ENCODE measurements at places on chromosomes 3 and 15.

GRCh38 chr15:38182900-38183299 lies 69.7 kb upstream of the SPRED1 start:
- no peak for DNase-seq

DNA sequence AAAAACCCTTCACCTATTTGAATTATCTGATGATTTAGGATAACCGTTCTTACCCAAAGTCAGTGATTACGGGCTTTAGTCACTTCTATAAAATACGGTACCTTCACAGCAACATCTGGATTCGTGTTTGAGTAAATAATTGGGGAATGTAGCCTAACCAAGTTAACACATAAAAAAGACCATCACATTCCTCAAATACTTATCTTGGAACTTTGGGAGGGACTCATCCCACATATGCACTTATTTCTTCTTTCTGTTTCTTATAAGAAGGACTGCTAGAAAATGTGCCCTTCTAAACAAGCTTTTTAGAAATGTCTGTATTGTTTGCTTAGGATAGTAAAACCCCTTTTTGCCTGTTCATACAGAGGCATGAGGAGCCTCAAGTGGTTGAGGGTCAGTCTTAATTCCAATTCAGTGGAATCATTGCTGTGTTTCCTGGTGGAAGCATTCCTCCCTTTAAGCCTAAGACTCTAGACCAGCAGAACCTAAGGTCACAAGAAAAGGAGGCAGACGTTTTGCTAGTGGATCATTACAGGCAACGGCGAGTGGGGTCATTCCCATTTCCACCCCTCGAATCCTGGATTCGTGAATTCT lies 67.5 kb downstream of the TMEM44 start:
- DNase-seq: no peak

DNA sequence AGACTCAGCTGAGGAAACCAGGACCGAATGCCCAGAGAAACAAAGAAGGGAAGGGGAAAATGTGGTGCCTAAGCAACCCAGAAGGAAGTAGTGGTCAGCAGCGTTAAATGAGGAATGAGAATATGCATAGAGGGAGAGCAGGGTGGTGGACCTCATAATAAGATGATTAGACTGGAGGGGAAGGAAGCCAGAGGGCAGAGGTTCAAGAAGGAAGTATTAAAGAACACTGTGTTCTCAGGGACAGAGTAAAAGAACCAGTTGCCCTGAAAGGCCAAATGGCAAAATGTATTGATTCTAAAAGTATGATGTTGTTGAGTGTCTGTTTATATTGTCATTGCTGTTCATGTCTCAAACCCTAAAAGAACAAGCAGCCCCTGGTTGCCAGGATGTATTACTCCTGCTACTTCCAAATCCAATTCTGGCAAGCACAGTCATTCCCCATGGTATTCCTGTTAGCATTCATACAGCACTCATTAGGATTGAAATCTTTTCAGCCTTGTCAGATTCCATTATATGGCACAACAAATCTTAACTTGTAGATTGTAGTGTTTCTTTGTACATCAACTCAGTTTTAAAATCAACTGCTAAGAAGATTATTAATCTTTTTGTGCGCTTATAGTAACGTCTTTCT lies 23.4 kb downstream of the P2RY1 start:
- DNase-seq: no peak

GRCh38 chr3:186417791-186418190 lies 55.8 kb upstream of the DGKG start:
- no peak for DNase-seq

DNA sequence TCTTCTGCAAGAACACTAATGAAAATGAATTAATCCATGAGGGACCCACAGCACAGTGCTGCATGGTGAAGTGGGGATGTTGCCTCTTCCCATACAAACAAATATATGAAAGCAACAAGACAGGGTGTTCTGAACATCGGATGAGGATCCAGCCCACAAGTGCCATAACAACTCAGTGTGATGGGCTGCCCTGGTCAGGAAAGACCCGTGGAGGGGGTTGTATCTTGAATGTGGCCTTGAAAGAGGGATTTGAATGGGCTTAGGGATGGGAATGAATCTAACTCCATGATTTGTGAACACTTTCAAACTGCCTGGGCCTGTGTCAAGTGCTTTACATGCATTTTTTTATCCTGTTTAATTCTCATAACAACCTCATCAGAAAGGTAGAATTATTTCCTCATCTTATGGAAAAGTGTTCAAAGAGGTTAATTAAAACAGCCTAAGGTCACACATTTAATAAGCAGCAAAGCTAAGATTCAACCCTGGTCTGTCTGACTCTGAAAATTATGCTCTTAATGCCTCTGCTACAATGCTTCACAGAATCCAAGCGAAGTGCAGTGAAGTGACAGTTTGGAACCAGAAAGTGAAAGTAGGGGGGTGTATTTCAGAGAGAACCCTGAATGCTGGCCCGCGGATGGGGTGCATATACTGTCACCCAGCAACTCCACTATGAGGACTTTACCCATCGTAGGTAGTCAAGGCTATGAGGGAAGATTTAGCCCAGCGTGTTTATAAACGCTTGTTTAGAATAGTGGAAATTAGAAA lies 65.6 kb upstream of the HEG1 start:
- no peak for DNase-seq

DNA sequence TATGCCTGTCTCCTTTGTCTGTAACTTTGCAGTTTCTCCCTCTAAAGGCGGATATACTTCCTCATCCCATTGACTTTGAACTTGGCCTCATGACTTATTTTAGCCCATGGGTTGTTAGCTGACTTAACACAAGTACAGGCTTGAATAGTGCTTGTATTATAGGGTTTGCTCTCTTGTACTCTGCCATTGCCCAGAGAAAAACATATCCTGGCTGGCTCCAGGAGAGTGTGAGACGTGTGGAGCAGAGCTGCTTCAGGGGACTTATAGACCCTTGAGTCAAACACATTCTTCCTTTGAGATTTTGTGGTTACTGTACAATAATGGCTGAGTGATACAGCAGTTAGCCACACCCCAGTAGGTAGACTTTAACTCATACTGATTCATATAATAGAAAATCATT lies 124.0 kb downstream of the RAP2B start:
- DNase-seq: no peak

GRCh38 chr3:128648940-128649663 lies 1.5 kb downstream of the RPN1 start:
- no peak for DNase-seq

DNA sequence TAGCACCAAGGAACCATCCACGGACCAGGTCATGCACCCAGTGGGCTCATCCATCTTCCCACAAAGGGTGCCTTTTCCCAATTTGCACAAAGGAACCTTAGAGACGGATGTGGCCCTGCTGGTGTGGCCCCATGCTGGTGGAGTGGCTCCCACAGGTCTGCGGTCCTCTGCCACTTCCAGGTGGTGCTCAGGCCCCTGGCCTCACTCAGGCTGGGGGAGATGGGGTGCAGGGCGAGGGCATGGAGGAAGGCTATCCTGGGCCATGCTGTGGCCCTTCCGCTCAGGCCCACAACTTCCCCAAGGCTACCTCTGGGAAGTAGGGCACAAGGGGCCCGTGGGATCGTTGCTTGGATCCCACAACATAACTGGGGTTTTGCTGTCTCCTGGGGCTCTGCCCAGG lies 5.2 kb upstream of the SYNM start:
- no peak for DNase-seq

DNA sequence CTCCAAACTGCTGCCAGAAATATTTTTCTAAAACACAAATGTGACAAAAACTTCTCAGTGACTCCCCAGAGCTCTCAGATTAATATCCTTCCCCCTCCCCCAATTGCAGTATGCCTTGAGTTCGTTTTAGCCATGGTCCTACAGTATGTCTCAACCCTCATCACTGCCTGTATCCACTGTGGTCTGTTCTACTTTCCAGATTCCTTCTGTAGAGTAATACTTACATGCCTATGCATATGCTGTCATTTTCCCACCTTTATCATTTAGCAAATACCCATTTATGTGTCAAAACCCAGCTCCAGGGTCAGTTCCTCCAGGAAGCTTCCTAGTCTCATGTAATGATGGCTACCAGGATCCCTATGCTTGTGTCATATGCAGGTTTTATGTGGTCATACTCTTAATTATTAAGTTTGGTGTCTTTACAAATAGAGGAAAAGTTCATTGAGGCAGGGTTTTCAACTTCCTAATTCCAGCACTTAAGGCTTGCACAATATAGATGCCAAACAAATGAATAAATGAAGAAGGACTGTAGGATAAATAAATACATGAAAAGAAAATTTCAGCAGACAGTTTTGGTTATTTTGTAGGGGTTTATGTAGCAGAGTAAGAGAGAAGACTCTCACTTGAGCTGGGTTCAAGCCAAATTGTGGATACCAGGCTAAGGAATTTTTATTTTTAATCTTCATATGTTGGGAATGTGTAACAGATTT lies 170.8 kb downstream of the ALCAM start:
- DNase-seq: no peak

DNA sequence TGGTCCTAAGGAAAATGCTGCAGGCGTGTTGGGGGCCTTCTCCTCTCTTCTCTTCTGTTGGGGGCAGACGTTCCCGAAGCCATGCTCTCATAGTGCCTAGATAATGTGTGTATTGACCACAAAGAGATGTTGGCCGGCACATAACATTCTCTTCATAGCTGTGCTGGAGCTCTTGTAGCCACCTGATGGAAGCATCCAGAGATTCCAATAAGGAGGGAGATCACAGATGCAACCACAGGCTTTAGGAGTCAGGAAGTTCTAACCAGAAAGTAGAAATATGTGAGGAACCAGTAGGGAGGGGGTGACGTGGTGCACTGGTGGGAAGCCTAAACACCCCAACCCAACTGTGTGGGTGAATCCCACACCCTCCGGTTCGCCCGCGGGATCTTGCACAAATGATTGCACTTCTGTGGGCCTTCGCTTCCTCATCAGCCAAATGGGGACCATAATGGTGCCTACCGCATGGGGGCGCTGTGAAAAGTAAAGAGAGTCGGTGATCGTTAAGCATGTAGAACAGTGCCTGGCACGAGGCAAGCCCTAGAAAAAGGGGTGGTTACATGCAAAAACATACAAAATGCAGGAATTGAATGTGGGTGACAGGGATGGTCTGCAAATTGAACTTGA lies 87.8 kb downstream of the TOP2B start:
- no peak for DNase-seq

DNA sequence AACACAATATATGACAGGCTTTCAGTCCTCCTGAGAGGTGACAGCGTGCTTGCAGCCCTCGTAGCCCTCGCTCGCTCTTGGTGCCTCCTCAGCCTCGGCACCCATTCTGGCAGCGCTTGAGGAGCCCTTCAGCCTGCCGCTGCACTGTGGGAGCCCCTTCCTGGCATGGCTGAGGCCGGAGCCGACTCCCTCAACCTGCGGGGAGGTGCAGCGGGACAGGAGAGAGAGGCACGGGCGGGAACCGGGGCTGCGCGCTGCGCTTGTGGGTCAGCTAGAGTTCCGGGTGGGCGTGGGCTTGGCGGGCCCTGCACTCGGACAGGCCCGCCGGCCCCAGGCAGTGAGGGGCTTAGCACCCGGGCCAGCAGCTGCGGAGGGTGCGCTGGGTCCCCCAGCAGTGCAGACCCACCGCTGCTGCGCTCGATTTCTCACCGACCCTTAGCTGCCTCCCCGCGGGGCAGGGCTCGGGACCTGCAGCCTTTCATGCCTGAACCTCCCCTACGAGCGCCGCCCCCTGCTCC lies 60.4 kb upstream of the HRH1 start:
- DNase-seq: no peak

Data from GM18507 (cell line).